ENCODE measurements at places on chromosomes 4 and X.
A peak's percentile ranks its signal among the peaks of the same experiment; 100 is the strongest.

GRCh38 chr4:3403348-3403906, 38.3 kb upstream of the HGFAC start:
- no peak for DNase-seq

GRCh38 chr4:3040452-3041191, 33.7 kb downstream of the HTT-AS start:
- no peak for DNase-seq

- DNase-seq = no peak
Observed at GRCh38 chrX:73401591-73402266, 45.1 kb upstream of the CDX4 start.

- no peak for DNase-seq
Observed at GRCh38 chrX:32496671-32497070, 714.7 kb downstream of the DMD start.

DNA sequence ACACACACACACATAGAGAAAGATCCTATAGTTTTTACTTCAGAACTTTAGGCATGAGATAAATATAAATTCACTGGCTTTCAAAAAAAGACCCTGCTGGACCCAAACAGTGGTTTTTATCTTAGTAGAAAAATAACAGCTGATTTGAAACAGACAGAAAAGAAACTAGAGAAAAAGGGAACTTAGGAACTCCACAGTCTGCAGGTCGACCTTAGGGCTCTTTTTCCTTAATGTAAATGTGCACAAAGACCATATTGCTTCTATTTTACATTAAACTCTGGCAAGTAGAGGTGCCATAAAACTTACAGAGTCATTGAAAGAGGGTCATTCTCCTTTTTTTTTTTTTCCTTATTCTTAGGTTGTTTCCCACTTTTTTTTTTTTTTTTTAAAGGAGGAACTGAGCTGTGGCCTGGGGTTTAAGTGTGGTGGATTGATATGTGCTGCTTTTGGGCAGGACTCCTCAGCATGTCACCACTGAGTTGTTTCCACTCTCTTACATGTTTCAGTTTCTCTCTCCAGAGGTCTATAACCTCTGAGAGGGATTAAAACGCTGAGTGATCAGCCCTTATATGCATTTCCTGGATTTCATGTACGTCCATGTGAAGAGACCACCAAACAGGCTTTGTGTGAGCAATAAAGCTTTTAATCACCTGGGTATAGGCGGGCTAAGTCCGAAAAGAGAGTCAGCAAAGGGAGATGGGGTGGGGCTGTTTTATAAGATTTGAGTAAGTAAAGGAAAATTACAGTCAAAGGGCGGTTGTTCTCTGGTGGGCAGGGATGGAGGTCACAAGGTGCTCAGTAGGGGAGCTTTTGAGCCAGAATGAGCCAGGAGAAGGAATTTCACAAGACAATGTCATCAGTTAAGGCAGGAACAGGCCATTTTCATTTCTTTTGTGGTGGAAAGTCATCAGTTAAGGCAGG, 70.8 kb upstream of the PACRGL start:
- DNase-seq = no peak

GRCh38 chrX:29617276-29617675, 598.1 kb upstream of the MAGEB2 start:
- DNase-seq = peak; percentile 31

GRCh38 chrX:74925225-74926088, at the start of gene NEXMIF:
NEXMIF (minus strand) TSS chrX:74925452.
- DNase-seq = no peak

Measured in ELR (cell line).